ENCODE measurements at places on chromosomes 16 and 17. TPM values are rescaled to one million over a fixed set of nuclear protein-coding genes. Genes with fewer than 3 reads are reported as not detected.

ABCA10 gene
- 6.5 TPM for total RNA-seq

PRSS36 gene
- total RNA-seq: 2.8 TPM

CDRT4 gene
- 2.0 TPM for total RNA-seq

KRT9 gene
- total RNA-seq: not detected

MRPL28 gene
- total RNA-seq: 43.4 TPM

CRISPLD2 gene
- 12.7 TPM for total RNA-seq

CA4 gene
- 6.2 TPM for total RNA-seq

DNA sequence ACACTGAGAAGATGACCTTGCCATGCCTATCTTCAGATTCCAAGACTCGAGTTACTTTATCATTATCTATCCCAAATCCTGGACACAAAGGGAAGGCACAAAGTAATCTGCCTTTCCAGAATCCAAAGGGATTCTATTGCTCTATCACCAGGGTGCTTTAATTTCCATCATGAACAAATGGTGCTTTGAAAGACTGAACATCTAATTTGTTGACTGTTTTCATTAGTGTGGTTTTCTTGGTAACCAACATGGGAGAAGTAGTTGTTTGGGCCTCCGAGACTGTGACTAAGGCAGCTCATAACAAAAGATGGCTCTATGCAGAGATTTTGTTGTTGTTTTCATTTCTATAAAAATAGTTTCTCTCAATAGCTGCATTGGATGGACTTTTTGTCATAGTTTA lies 441.0 kb upstream of the SOX9 start:
- no peak for DNase-seq

- DNase-seq: no peak
These were observed 53.1 kb downstream of the CMIP start for GRCh38 chr16:81497690-81498089.

DNA sequence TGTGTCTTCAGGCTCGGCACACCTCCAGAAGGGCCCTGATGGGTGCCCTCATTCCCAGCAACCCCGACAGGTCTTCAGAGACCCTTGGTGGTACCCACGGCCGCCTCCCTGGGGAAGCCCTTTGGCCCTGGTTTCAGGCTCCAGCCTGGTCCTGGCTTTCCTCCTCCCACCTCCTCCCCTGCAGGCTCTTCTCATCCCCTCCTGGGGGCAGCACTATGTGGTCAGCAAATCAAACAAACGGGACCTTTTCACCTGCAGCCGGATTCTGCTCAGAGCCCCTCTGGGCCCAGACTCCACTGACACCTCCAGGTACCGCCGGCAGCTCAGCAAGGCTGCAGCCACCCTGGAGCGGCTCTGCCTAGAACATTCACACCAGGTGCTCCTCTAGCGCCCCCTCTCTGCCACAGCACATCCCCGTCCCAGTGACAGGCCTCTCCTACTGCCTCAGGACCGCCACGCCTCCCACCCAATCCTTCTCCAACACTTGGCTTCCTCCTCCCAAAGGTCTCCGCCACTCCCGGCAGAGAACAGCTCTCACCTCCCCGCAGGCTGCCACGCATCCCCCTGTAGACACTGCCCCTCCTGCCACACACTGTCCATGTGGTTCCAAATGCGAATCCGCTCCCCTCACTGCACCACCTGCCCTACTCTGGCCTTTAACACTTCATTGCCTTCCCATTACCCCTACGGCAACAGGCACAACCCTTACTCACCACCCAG lies 12.0 kb downstream of the CORO7 start:
- peak; percentile 24 for DNase-seq

DNA sequence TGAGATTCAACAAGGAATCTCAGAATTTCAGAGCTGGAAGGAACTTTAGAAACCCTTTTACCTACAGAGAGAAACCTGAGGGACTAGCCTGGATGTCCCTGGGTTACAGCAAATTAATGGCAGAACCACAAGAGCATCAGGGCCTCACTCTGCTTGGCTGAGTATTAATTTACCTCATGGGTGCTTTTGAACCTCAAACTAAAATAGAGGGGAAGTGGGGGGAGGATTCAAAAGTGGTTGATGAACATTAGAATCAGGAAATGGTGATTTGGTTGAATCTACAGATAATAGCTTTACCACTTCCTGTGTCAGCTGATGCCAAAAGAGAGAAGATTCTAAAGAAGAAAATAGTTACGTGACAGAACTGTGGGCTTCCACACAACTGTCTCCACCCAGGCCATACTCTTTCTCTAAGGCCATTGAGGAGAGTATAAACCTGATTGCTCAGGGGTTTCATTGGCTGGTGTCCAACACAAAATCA lies 11.3 kb upstream of the SKAP1 start:
- DNase-seq: no peak

- DNase-seq: no peak
These were observed 29.3 kb downstream of the HIC1 start for GRCh38 chr17:2084036-2084765.

DNA sequence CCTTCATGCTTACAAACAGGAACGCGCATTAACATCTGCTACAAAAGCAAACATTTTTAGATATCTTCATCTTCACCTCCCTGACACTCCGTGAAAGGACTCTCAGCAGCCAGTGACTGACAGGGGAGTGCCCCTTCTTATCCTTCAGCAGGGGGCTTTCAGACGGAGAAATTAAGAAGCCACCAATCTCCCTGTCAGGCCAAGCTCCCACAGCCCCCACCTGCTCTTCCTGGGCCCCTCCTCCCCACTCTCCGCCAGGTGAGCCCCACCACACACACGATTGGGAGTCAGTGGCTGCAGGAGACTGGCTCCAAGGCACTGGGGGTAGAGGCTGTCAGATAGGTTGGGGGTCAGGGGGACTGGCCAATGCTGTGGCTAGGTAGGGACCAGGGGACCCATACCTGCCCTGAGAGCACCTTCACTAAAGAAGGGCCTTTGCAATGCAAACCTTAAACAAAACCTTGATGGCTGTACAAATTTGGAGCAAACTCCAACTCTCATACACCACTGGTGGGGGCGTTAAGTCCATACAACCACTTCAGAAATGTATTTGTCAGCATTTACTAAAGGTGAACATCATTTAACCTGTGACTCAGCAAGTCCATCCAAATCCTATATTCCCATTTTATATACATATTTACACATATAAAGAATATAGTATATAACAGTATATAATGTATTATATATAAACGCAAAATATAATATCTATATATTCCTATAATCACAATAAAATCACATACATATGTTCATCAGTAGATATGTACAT lies 232.2 kb downstream of the ZNF423 start:
- no peak for DNase-seq

DNA sequence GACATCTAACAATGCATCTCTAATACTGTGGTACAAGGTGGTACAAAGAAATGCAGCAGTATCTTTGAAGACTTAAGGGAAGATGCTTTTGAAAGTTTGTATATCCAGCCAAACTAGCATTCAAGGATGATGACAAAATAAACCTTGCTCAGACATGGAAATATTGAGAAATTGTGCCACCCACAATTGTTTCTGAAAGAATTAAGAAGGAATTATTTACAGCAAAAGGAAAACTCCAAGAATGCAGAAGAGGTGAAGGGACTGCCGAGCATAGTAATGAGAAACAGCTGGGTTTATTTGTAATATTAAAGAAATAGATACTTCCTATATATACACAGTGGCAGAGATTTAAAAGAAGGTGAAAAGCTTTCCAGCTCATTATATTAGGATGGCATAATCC lies 29.5 kb downstream of the PMFBP1 start:
- DNase-seq: no peak

DNA sequence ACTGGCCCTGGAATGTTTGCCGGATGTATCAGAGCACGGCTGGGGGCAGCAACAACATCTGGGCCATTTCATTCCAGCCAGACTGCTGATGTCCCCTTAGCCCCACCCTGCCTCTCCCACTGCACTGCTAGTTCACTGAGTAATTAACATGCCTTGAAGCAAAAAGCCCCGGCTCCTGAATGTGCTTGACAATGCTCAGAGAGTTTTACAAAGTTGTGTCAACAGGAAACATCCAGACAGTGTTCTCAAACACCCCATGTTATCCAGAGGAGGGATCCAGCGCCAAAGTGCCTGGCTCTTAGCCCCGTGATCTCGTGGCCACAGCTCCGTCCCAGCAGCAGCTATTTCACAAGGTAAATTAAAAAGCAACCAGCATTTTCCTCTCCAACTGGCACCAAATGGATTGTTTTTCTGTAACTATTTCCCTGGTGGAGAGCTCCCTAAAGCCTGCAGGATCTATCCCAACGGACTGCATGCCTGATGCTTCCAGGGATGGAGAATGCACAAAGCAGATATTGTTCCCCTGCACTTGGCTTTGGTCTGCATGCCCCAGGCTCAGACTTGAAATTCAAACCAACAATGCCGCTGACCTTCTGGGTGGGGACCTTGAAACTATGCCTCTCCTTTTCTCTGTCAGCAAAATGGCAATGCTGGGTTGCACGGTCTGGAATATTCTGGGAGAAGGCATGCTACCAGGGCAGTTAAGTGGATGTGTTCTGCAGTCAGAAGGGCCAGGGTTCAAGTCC lies 115.6 kb upstream of the CDH5 start:
- no peak for DNase-seq

DNA sequence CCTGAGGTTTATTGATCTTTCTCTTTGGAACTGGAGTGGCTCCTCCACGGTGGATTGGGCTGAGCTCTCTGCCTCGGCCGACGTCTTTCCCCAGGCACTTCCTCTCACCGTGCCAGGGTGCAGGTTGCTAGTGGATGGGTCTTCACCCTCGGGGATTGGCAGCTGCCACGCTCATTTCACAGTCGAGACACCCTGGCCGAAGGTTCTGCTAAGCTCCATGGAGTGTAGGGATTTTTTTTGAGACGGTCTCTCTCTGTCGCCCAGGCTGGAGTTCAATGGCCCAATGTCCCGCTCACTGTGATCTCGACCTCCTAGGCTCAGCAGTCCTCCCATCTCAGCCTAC lies 280.8 kb downstream of the SEC14L1 start:
- DNase-seq: no peak

DNA sequence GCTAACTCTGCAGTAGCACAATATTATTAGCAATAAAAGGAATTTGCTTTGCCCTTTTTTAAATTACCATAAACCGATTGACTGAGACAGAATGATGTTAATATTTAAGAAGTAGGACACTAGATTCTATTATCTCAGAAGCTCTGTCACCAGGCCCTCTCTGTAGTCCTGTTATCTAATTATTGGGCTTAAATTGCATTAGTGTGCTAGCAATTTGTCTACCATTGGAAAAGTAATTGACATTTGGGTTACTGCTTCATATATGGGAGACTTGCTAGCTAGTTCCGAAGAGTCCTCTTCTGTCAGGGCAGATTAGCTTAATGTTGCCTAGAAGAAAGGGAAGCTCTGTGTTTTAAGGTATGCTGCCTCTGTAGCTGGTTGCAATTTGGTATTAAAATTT lies 1107.3 kb upstream of the EEF2KMT start:
- no peak for DNase-seq

GRCh38 chr17:17801800-17802481 lies 34.8 kb downstream of the SREBF1 start:
- no peak for DNase-seq

GRCh38 chr17:72534265-72534664 lies 413.4 kb downstream of the SOX9 start:
- DNase-seq: no peak

DNA sequence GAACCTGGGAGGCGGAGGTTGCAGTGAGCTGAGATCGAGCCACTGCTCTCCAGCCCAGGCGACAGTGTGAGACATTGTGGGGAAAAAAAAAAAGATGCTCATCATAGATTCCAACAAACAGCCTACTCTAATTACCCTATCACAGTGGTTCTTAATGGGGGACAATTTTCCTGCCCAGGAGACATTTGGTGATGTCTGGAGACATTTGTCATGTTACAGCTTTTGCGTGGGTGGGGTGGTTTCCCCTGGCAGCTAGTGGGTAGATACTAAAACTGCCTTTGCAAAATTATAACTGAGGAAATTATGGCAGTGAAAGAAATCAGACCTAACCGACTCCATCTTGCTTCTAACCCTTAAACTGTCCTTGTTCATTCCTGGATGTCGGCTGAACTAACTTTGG lies 92.5 kb upstream of the RBL2 start:
- DNase-seq: no peak

- no peak for DNase-seq
These were observed 257.6 kb downstream of the FOXL1 start for GRCh38 chr16:86835982-86836381.

GRCh38 chr16:11340710-11341109 lies 4.5 kb upstream of the RMI2 start:
- DNase-seq: no peak

GRCh38 chr17:55168958-55169687 lies 95.6 kb upstream of the HLF start:
- DNase-seq: no peak

GRCh38 chr17:65121916-65122806 lies 15.0 kb upstream of the RGS9 start:
- no peak for DNase-seq

DNA sequence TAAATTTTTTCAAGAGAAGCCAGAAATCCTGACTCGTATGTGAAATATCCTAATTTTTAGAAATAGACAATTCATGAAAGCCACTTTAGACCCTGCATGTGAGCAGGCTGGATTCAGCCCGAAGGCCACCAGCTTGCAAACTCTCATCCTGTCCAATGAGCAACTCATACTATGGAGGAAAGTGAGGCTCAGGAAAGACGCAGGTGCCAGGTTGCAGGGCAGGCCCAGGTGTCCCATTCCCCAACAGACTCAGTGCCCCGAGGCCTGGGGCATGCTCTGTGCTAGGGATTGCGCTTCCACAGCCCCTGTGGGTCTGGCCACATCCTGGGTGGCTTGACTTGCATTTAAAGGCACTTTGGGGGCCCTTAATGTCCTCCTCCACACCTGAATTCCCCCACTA lies 16.7 kb upstream of the RASD1 start:
- DNase-seq: no peak

- DNase-seq: no peak
These were observed 167.2 kb downstream of the ANKFN1 start for GRCh38 chr17:56320443-56320842.

DNA sequence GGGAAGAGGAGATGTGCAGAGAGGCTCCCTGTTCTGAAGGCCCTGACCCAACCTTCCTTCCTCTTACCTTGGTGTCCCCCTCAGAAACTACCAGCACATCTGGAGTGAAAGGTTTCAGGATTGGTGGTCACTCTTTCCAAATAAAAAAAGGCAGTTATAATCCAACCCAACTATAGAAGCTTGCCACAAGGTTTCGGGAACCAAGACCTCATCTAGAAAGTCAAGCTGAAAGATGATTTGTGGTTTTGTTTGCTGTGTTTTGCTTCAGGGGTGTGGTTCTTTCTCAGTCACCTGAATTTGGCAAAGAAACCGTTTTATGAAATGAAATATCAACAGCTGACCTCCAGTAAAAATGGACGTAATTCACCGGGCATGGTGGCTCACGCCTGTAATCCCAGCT lies 19.3 kb downstream of the SHMT1 start:
- DNase-seq: no peak
